ENCODE measurements at places on chromosomes 11 and 22.

DNA sequence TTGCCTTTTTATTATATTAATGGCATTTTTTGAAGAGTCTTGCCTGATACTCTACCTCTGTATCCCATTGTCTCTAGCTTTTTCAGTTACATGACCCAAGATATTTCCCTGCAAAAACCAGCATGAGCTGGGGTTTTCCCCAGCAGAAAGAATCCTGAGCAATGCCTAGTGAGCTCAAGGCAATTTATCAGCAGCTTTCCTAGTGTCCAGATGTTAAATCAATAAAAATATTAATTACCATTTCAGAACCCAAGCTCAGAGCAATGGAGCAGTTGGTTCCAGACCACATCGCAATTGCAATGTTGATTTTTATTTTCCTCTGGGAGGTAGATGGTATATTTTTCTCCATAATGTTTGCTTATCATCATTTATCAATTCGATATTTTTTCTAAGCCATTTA lies 137.2 kb downstream of the RAB38 start:
- DNase-seq = no peak

- DNase-seq = no peak
Observed at GRCh38 chr11:27193434-27194225, 153.0 kb downstream of the BBOX1 start.

- no peak for DNase-seq
Observed at GRCh38 chr11:4060182-4060923, 34.2 kb upstream of the RRM1 start.

DNA sequence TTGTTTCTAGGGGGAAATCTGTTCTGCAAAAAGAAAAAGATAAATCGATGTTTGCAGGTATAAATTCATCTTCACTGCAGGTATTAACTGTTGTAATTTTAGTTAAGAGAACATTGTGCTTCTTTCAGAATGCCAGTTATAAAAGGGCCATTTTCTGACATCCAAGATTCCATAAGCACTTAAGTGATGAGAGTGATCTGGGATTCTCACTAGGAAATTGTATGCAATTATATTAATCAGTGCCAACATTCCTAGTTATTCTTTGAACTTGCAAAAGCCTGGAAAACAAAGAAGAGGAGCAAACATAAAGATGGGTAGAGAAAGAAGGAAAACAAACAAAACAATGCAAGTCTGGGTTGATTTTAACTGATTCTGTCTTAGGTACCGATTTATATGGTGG lies 5.4 kb downstream of the DDI1 start:
- no peak for DNase-seq

GRCh38 chr11:117654281-117655255 lies 142.4 kb downstream of the DSCAML1 start:
- no peak for DNase-seq

DNA sequence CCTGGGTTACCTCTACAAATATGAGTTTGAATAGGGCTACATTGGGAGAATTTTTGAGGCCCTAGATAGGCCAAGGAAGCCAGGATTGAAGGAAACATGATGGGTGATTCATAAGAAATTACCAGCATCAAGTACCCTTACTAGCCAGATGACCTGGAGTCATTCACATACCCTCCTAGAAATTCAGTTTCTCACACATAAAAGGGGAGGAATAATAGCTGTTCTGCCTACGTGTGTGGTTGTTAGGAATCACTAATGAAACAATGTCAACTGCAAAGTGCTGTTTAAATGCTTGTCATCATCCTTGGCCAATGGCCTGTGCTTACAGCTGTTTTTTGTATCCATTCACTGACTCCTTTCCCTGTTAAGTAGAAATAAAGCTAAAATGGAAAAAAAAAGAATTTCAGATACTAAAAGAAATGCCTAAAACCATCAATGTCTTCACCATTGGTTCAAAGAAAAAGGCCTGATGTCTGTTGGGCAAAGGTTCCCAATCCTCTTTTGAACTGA lies 114.4 kb downstream of the NCAM1 start:
- DNase-seq = no peak

GRCh38 chr11:36060926-36061325 lies 117.1 kb downstream of the LDLRAD3 start:
- DNase-seq = no peak

DNA sequence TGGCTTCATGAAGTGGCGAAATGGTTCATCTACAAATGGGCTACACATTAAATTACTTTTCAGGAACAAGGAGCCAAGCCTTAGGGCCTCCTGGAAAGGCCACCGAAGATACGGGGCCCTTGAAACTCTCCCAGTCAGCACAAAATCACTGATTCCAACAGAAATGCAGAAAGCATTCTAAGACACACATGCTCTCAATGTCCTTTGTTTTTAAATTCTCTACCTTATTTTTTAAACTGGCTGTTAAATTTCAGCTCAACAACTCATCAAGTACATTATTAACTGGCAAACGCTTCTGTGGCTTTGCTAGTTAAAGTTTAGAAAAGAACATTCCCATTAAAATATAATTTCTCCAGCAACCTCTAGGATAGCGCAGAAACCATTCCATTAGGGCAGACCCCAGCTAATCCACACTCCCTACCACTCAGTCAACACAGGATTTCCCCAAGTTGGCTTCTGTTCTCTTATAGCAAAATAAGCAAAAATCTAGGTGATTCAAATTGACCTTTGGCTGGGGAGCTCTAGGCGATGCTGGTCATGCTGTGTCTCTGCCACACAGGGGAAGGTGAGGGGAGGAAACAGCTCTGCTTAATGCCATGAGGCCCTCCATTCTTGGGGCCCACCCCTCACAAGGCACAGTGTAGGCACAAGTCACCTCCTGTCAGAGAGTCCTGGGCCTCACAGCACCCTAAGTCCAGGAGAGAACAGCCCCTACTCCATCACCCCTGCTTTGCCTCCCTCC lies 47.1 kb downstream of the PLEKHA7 start:
- no peak for DNase-seq

- DNase-seq = no peak
Observed at GRCh38 chr11:132036746-132037466, 666.5 kb downstream of the NTM start.

DNA sequence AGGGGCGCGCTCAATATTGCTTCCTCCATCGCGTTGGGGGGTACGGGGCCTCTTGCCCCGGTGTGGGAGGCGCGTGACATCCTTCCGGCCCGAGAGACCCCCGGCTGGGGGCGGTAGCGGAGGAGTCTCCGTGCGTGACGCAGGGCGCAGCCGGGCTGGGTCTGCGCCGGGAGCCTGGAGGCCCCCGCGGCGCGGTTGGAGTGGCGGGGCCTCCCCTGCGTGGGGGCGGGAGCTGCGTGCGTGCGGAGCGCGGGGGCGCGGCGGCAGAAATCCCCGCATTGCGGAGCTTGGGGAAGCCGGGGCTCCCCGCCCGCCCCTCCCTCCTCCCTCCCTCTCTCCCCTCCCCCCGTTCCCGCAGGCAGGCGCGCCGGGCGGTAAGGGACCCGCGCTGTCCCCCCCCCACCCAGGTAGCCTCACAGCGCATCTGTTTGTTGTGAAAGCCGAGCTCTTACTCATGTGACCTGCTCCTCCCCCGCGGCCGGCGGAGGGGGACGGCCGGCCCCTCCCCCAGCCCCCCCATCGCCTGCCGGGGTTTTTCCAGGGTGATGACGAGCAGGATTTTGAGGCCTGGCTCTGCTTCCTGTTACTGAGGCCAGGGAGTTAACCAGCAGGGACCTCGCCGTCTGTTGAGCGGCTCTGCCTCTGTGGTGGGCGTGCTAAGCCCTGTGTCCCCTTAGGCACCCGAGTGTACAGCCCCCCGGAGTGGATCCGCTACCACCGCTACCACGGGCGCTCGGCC lies 1.6 kb downstream of the PIM3 start:
- peak; percentile 76 for DNase-seq

DNA sequence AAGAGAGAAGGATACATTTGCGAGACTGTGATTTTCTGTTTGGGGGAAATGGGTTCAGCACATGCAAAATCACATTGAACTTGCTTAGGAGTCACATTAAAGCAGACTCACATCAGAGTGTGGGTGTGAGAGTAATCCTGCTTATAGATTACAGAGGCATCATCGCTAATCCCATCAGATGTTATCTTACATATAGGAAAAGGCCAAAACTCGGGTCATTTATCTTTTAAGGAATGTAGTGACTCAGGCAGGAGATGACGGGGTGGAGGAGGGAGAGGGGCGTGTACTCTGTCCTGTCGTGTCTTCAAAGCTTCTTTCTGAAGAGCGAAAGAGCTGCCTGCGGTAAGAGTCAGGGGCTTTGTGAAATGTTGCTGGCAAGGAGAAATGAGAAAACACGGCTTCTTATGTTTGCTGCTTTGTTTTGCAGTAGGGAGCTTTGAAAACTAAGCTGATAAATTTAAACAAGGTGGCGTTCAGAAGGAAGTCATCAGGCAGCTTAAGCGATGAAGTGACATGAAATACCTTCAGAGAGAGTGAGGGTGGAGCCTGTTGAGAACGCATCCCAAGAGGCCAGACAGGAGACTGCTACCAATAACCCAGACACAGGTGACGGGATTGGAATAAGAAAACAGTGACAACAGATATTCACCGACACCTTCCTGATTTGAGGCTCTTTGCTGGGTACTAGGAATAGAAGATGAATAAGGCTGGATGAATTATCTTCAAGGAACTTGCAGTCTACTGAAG lies 2.2 kb upstream of the C11orf16 start:
- DNase-seq = peak; percentile 58

DNA sequence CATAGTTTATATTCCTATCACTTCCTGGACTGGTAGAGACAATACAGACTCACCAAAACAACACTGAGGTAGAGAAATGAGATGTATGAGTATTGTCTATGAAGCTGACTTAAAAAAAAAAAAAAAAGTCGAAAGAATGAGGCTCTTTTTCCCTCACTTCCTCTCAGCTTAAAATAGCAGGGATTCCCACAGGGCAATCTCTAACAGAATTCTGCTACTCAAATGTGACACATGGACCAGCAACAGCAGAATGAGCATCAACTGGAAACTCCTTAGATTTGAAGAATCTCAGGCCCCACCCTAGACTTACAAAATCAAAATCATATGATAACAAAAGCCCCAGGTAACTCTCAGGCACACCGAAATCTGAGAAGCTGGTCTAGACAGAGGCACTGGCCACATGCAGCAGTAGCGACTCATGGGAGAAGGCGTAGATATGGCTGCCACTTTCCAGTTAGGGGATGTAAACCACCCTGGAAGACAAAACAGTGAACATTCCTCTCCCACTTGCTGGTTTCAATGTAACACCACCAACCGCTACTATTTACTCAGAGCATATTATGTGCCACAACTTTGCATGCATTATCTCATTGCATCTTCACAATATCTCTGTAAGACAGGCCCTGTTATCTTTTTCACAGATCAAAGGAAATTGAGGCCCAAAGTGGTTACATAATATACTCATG lies 128.0 kb downstream of the RBFOX2 start:
- peak; percentile 60 for DNase-seq

DNA sequence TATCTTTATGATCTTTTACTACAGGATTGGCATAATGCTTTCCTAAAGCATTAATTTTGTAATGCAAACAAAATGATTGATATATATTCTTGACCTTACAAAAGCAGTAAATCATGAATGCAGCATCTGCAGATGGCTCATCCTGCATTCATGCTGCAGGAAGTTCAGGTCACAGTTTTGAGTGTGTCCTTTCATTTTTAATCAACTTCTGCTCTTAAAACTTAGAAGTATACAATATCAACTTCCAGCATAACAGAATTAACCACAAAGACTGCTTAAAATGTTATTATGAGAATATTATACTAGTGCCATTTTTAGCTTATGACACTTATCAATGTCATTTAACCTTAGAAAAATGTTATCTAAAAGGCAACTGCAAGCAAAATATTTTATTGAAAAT lies 54.0 kb downstream of the SLC36A4 start:
- no peak for DNase-seq

GRCh38 chr11:26865703-26866102 lies 128.2 kb upstream of the FIBIN start:
- no peak for DNase-seq

GRCh38 chr22:32421484-32421883 lies 9.4 kb upstream of the RTCB start:
- DNase-seq = no peak
